ENCODE measurements at places on chromosomes 6 and 20.

- no peak for DNase-seq
These were observed 359.6 kb upstream of the KCNQ5 start for GRCh38 chr6:72262254-72262653.

GRCh38 chr6:133502441-133503335, 261.5 kb downstream of the EYA4 start:
- no peak for DNase-seq

GRCh38 chr6:72102561-72102960, 216.2 kb downstream of the RIMS1 start:
- DNase-seq = no peak

- no peak for DNase-seq
These were observed 315.5 kb downstream of the TENT5A start for GRCh38 chr6:81436990-81437389.

GRCh38 chr6:152329638-152330448, 307.3 kb downstream of the SYNE1 start:
- no peak for DNase-seq

GRCh38 chr20:57627339-57627738, 7.1 kb upstream of the ZBP1 start:
- no peak for DNase-seq

DNA sequence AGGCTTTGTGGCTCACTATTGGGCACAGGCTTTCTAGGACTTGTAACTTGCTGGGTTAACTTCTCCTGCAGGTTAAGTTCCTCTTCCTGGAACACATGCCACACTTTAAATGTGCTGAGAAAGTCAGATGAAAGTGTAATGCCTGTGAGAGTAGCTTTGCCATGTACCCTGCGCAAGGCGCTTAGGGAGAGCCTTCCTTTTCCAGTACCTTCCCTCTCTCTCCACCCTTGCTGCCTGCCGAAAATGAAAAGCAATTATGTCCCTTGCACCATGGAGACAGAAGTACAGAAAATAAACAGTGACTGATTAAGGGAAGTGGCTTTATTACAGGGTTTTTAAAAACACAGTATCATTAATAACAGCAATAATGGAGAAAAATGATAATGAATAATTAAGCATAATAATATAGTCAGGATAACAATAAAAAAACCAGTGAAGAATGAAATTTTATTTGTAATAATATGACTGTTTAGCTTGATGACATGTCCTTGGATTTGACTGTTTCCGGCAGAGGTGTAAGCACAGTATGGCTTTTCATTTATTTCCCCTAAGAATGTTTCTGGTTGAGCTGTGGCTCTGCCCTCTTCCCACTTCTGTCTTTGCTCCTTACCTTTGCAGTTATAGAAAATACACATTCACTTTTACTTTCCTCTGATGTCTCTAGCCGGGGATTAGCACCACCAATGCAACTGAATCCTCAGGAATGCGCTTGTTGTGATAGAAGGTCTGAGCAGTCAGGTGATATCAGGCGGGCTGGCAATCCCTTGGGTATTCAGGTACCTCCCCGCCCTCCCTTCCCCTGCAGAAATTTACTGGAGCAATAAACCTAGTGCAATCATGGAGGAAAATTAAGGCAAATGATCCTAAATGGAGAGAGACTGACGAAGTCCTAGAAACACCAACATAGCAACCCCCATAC, 472.3 kb upstream of the CITED2 start:
- DNase-seq = no peak

DNA sequence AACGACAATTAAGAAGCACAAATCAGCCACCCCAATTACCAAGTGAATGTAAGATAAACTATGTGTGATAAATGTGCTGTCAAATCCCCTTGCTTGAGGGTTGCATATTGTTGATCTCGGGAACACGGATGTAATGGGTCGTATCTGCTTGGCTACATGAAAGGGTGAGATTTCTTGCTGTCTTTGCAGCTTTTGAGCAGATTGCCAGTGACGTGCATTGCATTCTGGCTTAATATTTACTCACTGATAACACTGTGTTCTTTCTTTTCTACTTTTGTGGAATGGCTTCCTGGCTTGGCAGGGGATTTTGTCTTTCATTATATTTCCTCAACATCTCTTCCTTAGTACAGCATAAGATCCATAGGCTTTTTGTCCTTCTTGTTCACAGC, 10.5 kb upstream of the FAM210B start:
- no peak for DNase-seq

DNA sequence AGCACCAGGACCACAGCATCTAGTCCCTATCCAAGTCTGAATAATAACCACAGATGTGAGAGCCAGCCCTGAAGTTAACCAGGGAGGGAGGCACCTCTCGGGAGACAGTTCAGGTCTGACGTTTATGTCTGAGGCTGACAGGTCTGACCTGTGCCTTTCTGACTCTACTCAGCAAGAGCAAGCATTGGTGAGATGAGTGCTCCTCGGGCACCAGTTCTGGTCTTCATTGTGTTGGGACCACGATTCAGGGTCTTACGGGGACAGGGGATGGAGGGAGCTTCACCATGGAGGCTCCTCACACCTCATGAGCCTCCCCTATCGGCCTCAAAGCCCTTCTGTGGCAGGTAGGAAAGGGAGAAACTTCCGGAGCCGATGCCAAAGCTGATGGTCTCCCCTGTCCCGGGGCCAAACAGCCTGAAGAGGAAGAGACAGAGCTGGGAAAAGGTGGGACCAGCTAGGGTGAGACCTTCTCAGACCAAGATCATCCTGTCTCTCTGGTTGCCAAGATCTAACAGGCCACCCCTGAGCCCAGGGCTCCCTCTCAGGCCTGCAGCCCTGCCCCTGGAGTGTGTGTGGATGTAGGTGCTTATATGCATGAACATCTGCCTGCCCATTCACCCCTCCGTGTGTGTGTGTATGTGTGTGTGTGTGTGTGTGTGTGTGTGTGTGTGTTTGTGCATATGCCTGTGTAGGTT, 170.5 kb downstream of the VEGFA start:
- no peak for DNase-seq

- DNase-seq = no peak
These were observed 339.6 kb upstream of the PRDM1 start for GRCh38 chr6:105746509-105746908.

DNA sequence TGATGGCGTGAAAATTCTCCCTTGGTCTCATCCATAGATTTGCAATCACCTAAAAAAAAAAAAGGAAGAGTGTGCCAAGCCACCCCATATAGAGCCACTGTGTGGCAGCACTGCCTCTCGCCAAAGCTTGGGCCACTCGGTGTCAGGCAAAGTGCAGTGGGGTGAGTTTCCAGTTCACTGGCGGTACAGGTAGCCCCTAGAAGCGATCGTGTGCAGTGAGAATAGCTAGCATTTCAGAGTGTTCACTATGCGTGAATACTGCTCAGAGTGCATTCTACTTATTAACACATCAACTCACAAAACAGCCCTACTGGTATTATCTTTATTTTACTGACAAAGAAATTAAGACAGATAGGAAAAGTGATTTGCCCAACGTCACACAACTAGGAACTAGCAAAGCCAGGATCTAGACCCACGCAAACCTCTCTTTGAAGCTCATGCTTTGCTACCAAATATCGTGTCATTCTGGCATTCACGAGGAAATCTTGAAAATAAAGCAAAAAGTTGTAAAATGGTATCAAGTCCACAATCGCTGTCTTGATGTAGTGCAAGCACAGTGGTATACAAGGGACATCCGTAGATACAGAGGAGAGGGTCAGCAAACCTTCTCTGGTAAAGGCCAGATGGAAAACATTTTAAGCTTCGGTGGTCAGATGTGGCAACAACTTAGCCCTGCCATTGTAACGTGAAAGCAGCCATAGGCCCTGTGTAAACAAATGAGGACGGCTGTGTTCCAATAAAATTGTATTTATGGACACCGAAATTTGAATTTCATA, 10.4 kb upstream of the GCNT2 start:
- DNase-seq = no peak

GRCh38 chr20:48657426-48658197, 170.2 kb downstream of the PREX1 start:
- peak; percentile 33 for DNase-seq

- DNase-seq = no peak
These were observed 16.1 kb downstream of the UFL1 start for GRCh38 chr6:96537726-96538125.

- DNase-seq = no peak
These were observed 48.8 kb downstream of the TULP4 start for GRCh38 chr6:158361068-158361467.

DNA sequence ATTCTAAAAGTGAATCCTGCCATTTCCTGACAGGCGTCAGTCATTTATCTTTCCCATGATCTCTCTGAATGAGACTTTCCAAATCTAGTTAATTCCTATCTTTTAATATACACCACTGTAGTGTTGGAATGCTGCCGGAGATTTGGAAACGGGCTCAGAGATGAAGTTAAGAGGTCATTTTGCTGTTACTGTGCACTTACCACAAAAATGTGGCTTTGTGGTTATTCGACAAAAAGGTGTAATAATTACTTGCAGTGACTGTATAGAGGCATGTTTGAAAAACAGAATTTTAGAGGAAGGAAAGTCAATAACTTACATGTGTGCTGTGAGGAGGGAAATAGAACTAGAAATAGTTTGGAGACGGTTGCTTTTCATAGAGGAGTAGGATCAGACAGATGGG, 460.2 kb upstream of the BTBD3 start:
- no peak for DNase-seq

- no peak for DNase-seq
These were observed 26.3 kb upstream of the TFB1M start for GRCh38 chr6:155340464-155341129.

GRCh38 chr6:21731411-21732031, 138.0 kb downstream of the SOX4 start:
- DNase-seq = no peak

GRCh38 chr6:3281631-3282475, 23.1 kb downstream of the PSMG4 start:
- no peak for DNase-seq

DNA sequence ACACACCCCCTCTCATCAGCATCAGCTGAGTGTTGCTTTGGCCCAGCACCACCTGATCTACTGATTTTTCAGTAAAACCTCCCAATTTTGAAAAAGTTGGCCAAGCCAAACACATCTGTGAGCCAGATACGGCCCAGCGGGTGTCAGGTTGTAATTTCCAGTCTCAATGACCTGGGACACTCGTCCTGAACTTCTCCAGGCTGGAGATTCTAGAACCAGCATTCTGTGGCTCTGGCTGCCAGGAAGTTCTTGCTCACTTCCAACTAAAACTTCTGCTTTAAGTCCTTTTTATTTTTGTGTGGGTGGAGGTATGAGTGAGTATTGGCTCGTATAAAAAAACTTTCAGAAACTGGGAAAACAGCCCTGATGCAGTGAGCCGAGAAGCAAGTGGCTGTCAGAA, 5.1 kb downstream of the KIAA1755 start:
- DNase-seq = no peak

DNA sequence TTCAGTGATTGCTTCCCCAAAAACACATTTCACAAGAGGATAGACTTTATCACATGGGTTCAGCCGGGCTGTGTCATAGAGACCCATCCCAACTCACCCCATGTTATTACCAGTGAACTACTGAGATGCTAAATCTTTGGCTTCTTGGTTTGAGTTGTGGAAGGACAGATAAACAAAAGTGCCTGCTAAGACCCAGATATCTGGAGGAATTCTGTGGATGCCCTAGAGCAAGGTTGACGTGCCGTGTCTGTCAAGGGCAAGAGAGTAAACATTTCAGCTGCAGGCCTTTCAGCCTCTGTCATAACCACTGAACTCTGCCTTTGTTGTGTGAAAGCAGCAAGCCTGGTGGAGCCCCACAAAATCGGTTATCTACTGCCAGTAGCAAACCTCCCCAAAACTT, 11.2 kb upstream of the THBD start:
- DNase-seq = no peak

GRCh38 chr6:32402812-32403211, 4.2 kb downstream of the BTNL2 start:
- no peak for DNase-seq
